Activated T-cell treated with anti-CD3 and anti-CD28 coated beads for 24 hours (primary cell): ENCODE measurements at places on chromosomes 6 and 20.
A peak's percentile ranks its signal among the peaks of the same experiment; 100 is the strongest.

- DNase-seq: no peak
Observed at GRCh38 chr6:121594053-121594452, 158.6 kb downstream of the GJA1 start.

- DNase-seq: peak; percentile 61
Observed at GRCh38 chr20:51400051-51400926, 142.2 kb downstream of the NFATC2 start.

- DNase-seq: peak; percentile 46
Observed at GRCh38 chr20:36439040-36439730, 102.1 kb upstream of the MYL9 start.

DNA sequence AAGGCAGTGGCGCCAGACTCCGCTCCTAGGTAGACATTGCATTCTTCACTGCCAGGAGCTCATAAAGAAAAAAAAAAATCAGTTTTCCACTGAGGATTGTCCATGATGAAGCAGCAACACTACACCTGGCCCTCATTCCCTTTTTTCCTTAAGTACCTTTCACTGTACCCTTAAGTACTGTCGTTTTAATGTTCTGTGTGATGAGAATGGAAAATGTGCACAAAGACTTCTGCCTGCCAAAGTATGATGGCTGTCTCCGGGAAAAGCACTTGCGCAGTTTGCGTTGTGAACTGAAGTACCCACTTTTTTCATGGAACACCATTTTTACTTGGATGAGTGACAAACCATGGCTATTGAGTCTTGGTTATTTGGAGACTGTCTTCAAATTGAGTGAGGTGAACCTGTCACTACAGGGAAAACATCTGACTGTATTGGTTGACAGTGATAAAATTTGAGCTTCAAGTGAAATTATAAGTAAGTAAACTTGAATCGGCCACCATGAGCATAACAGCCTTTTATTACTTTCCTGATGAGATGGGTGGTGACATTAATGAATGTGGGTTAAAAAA is 104.8 kb downstream of the NCOA3 start:
- no peak for DNase-seq

GRCh38 chr6:81476881-81477280 is 275.6 kb downstream of the TENT5A start:
- DNase-seq: no peak

- DNase-seq: no peak
Observed at GRCh38 chr6:105886066-105886813, 199.9 kb upstream of the PRDM1 start.

- DNase-seq: no peak
Observed at GRCh38 chr20:14406495-14406894, 69.1 kb upstream of the FLRT3 start.
